ENCODE measurements at places on chromosomes 3 and 15.

GRCh38 chr3:63814237-63814636, 4.9 kb upstream of the C3orf49 start:
- no peak for DNase-seq

DNA sequence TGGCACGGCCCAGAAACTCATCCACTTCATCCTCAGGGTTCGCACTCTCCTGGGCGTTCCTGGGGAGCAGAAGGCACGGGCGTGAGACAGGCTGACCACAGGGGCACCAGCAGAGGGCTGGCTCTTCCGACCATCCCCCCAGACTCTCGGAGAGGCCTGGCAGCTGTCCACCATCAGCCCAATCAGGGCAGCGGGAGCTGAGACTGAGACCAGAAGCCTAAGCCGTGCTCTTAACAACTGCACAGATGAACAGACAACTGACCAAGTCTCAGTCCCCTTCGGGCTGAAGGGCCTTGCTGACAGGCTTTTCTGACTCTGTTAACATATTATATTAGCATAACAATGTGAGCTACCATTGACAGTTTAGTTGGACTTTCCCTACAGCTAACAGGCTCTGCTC, 118.0 kb downstream of the SEC22A start:
- DNase-seq = no peak

GRCh38 chr3:194481525-194482195, 5.1 kb downstream of the ATP13A3 start:
- DNase-seq = no peak

GRCh38 chr3:194092881-194093301, 43.1 kb upstream of the HES1 start:
- DNase-seq = no peak

- no peak for DNase-seq
Measured at GRCh38 chr3:32241100-32241499, 2.6 kb downstream of the CMTM8 start.

- no peak for DNase-seq
Measured at GRCh38 chr15:33859992-33860545, 108.2 kb upstream of the CHRM5 start.

- DNase-seq = no peak
Measured at GRCh38 chr3:158762701-158763100, 30.4 kb upstream of the RARRES1 start.

DNA sequence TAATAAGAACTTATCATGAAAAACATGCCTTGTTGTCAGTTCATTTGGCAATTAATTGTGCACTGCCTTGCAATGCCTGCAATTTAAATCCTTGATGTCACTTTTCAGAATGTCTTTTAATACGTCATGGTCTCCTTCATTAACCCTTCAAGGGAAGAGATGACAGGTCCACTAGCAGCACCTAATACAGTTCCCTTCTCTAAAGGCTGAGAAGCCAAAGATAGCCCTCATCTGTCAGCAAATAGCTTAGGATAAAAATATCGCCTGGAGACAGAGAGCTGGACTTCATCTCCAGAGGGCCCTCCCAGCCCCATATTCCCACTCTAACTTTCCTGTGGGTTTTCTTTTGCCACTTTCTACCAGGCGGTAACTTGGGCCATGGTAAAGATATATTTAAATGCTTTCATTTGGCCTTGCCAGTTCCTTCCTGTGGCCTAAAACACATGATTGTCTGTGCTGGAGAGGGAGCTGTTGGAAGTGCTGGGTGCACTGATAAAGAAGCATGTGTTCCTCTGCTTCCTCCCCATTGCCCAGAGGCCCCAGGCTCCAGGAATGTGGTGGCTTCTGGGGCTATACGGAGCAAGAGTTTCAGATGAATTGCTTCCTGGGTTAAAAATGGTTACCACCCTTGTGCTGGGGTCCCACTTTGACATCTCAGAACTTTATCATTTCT, 76.3 kb upstream of the UMPS start:
- DNase-seq = no peak

GRCh38 chr3:48960841-48961413, 29.1 kb upstream of the P4HTM start:
- no peak for DNase-seq

GRCh38 chr15:39135989-39136388, 444.9 kb upstream of the THBS1 start:
- no peak for DNase-seq

GRCh38 chr3:119352863-119353527, 58.8 kb downstream of the ARHGAP31 start:
- DNase-seq = no peak

- DNase-seq = no peak
Measured at GRCh38 chr15:56320861-56321260, 44.4 kb upstream of the TEX9 start.

GRCh38 chr3:125161607-125162219, 50.8 kb downstream of the SLC12A8 start:
- no peak for DNase-seq

- no peak for DNase-seq
Measured at GRCh38 chr15:91548549-91548948, 305.0 kb upstream of the SLCO3A1 start.

DNA sequence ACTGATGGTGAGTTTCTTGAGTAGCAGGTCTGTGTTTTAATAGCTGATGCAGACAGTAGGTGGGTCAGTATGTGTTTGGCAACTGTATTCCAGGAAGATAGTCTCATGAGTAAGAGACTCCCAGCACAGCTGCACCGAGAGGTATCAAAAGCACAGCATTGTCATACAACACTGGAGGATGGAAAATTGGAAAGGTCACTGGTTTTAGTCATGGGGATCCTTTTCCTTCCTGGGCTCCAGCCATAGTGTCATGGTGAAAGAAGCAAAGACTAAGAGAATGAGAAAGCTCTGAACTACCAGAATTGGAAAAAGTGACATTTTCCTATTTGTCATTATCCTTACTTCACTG, 61.5 kb downstream of the P3H2 start:
- DNase-seq = no peak

DNA sequence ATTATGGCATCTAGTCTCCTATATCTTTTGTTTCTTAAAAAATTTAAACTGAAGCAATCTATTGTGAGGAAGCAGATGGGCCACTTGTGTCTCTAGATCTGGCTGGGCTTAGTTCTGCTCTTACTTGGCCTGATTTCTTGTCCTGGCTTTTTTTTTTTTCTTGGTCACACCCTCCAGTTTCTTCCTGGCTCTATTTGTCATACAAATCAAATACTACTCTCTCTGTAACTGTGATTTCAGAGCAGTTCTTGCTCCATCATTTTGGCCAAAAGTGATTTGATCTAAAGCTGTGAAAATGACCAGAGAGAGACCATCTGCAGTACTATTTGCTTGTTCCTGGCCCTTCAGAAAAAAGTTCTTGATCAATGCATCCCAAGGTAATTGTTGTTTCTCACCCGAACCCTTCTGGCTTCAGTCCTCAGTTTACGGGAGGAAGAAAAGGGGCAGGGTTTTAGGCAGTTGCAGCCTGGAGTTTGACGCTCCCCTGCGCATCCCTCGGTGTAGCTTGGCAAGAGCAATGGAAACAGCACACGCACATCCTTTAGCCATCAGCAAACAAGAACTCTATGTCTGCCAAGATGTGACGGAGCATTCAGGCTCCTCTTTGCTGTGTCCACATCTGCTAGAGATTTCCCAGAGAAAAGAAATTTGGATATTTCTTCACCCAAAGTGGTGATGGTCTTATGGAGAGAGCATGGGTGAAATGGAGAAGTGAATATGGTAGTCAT, 31.6 kb downstream of the CHST2 start:
- DNase-seq = no peak

GRCh38 chr3:115218859-115219258, 71.8 kb upstream of the ZBTB20 start:
- no peak for DNase-seq

- DNase-seq = no peak
Measured at GRCh38 chr3:8525893-8526292, 24.3 kb downstream of the LMCD1 start.

DNA sequence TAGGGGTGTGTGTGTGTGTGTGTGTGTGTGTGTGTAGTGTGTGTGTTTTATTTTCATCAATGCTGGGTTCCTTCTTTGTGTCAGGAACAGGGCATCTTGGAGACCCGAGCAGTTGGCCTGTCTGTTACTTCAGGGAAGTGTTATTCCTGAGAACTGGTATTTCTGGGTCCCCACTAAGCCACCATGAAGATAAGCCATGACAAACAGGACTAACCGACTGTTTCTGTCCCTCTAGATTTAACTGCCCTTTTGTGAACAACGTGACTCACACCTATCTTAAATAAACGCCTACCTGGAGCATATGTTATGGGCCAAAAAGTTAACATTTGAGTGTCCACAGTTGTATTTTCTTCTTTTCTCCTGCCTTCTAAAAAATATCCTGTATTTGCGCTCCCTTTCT, 19.5 kb downstream of the SIDT1 start:
- DNase-seq = no peak

DNA sequence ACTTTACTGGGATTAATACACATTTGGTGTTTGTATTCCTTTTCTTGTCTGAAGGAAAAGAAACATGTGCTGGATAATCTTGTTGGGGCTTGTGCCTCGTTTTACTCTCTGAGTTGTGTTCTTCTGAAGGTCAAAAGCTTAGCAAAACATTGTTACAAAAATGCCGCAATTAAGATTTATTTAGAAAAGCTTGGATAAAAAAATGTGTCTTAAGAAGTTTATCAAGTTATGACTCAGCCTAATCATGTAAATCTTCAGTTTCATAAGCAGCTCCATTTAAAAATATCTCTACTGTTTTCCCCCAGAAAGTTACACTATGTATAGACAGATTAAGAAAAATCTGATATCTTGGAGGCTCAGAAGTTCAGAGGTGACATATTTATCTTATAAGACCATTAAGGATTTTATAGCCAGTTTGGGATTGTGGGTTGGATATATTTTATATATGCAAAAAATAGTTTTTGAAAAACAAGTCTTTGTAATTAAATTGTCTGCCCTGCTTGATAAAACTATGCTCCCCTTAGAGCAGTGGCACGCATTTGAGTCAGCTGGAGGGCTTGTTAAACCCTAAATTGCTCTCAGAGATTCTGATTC, 56.5 kb downstream of the CLDN11 start:
- DNase-seq = no peak

- DNase-seq = no peak
Measured at GRCh38 chr3:94673876-94674275, 611.0 kb downstream of the NSUN3 start.

DNA sequence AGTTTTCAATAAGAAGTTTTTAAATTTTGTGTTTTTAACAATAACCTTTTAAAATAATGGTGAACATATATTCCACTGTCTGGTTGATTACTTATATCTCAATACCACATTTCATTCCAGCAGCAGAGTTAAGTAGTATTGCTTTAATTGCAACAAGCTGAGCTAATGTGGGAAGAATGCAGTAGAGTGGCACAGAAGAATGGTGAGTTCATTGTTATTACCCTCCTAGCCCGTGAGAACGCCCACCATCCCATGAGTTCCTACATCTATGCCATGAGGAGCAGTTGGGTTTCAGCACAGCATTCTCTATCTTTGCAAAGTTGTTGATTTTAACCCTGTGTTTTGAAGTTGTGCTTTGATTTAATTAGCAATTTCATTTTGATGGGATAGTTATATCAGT, 17.8 kb upstream of the NR2E3 start:
- no peak for DNase-seq

DNA sequence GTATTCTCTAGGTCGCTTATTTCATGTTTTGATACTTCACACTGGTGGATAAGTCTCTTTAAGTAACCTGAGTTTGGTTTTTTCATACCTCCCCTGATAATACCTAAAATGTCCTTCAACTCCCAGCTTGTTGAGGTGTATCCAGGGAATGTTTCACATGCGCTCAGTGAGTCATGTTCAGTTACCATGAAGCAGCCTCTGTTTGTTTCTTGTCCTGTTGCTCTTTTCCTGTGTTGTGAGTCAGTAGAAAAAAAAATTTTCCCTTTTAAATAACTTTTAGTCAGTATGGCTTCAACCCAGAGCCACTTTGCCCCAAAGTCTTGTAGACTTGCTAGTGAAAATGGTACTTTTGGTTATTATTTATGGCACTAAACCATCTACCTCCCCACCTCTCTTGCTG, 278.4 kb upstream of the ZPLD1 start:
- DNase-seq = no peak

DNA sequence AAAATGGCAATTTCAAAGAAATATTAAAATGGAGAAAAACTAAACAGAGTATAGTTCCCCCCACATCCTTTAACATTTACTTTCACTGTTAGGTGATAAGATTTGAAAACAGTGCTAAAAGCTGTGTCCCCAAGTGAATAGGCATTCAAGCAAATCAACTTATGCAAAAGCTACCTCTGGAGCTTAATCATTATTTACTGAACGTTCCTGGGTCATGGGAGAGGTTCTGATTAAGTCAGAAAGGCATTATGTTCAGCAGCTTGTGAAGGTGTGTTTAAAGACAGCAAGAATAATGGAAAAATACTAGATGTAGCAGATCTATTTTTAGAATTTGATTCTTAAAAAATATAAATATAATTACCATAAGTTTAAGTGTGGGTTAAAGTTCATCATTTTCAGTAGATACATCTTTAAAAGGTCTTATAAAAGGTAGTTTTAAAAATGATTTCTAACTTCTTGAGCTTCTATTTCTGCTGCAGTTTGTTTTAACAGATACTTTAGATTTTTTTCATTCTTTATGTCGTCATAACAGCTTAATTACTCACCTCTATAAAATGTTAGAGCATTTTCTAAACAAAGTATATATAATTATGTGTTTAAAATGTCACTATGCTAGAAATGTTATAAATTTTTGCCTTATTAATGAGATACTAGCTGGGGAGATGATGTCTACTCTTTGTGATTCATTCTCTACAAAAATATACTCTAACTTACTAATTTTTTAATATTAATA, 127.9 kb downstream of the MITF start:
- no peak for DNase-seq

GRCh38 chr15:85583923-85584390, 203.6 kb downstream of the AKAP13 start:
- DNase-seq = no peak

DNA sequence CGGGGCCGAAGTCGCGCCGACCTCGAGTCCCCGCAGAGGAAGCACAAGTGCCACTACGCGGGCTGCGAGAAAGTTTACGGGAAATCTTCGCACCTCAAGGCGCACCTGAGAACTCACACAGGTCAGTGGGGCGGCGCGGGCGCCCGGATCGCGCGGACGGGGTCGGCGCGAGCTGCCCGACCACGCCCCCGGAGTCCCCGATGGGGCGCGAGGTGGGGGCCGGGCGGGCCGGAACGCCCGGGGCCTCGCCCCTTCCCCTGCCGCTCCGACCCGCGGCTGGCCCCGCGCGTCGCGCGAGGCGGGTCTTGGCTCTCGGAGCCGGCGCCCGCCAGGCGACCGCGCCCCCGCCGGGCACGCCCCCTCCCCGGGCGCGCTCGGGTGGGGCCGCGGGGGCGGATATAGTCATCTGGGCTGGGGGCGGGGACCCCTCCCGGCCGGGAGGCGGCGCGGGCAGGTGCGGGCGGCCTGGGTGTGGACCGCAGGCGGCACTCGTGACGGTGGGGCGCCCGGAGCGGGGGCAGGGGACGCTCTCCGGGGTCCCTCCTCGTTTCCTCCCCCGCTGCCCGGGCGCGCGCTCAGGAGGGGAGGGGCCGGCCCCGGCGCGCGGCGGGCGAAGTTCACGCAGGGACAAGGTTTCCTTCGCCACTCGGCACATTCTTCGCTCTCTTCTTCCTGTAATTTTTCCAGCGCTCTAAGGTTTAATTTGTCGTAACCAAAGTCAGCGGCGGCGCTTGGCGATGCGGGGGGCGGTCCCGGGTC, 1.2 kb downstream of the KLF13 start:
- DNase-seq = peak; percentile 49

Measured in stimulated activated CD8-positive, alpha-beta memory T cell treated with anti-CD3 and anti-CD28 coated beads, Interleukin-15, amount 100 ng/mL, for 1 hour (primary cell).